ENCODE measurements at places on chromosomes 7 and 10.
A peak's percentile ranks its signal among the peaks of the same experiment; 100 is the strongest.

DNA sequence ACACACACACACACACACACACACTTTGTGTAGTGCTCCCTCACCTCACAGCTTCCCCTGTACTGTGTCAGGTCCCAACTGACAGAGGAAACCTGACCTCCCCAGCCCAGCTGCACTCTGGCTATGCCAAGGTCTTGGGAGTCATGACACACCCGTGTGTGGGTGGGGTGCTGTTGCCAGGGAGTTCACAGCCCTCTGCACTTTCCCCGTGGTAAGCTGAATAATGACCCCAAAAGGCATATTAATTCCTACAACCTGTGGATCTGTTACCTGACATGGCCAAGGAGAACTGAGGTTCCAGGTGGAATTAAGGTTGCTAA lies 8.9 kb upstream of the NANOS1 start:
- H3K27me3 ChIP-seq, result no peaks in the 10 kb centered on the region
- no peak overlapping the region for H3K27ac ChIP-seq
- no peak for DNase-seq
- no peaks in the 10 kb centered on the region for H3K36me3 ChIP-seq
- H3K4me3 ChIP-seq, result no peak overlapping the region

DNA sequence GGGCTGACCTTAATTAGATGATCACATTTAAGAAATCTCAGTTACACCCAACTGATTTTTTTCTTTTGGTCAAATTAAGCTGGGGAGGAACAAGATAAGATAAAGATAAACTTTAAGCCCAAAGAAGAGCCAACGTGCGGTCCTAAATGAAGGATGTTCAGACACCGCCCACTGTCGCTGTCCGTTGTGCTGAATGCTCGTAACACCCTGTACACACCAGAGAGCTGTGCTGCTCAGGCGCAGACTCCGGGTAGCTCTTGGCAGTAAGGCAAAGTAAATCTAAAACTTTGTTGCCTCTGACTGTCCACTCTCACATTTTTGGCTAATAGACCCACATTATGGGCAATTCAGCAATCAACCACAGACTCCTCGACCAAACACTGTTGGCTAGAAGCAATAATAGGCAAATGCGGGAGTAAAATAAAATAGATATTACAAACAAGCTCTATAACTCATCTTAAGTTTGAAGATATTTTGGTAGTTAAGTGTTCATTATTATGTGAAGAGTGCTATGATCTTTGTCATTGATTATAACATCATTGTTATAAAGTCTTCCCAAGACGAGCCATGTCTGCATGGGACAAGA lies 57.1 kb downstream of the PLPP4 start:
- H3K27ac ChIP-seq, result no peak overlapping the region
- H3K36me3 ChIP-seq, result no peaks in the 10 kb centered on the region
- H3K27me3 ChIP-seq, result no peaks in the 10 kb centered on the region
- no peak for DNase-seq
- no peak overlapping the region for H3K4me3 ChIP-seq

- no peak for DNase-seq
- H3K27me3 ChIP-seq, result no peaks in the 10 kb centered on the region
- H3K4me3 ChIP-seq, result no peak overlapping the region
- no peaks in the 10 kb centered on the region for H3K36me3 ChIP-seq
- H3K27ac ChIP-seq, result no peak overlapping the region
These were observed 11.4 kb downstream of the JCAD start for GRCh38 chr10:30047924-30048531.

DNA sequence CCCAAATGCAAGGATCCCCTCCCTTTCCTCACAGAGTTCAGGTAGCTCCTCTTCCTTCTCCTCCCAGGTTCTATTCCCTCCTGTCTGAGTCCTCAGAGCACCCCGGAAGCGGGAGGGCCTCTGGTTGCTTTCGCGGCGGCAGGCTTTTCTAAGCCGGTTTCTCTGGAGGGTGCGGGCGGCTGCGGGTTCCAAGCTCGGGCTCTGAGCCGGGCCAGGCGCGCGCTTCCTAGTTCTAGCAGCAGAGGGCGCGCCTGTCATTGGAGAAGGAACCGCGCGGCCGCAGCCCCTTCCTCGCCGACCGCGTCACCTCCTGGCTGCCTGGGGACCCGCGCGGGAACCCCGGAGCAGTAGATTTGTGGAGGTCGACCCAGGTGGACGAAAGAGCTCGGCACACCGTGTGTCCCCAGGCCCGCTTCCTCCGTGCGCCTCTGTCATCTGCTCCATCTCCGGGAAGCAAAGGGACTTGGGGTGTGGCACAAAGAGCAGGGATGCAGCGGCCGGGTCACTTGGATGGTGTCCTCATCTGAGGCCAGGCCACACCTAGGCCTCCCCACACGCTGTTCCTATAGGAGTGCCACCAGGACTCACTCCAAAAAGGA lies 389.0 kb upstream of the PODXL start:
- no peak overlapping the region for H3K4me3 ChIP-seq
- peak; percentile 57 for DNase-seq
- peak overlapping the region; percentile 14 for H3K27ac ChIP-seq
- H3K4me1 ChIP-seq, result peaks cover 28% of the 10 kb centered on the region

- H3K27ac ChIP-seq, result no peak overlapping the region
- no peaks in the 10 kb centered on the region for H3K4me1 ChIP-seq
- no peak for DNase-seq
- no peaks in the 10 kb centered on the region for H3K27me3 ChIP-seq
These were observed 54.1 kb upstream of the PSAP start for GRCh38 chr10:71905164-71905563.

GRCh38 chr7:111329367-111330234 lies 232.7 kb downstream of the IMMP2L start:
- H3K36me3 ChIP-seq, result no peaks in the 10 kb centered on the region
- no peaks in the 10 kb centered on the region for H3K27me3 ChIP-seq
- H3K27ac ChIP-seq, result no peak overlapping the region
- DNase-seq, result no peak
- H3K4me1 ChIP-seq, result no peaks in the 10 kb centered on the region

- H3K27me3 ChIP-seq, result no peaks in the 10 kb centered on the region
- H3K4me1 ChIP-seq, result no peaks in the 10 kb centered on the region
- no peak overlapping the region for H3K4me3 ChIP-seq
These were observed 111.3 kb upstream of the RPA3 start for GRCh38 chr7:7829667-7830066.

- H3K4me1 ChIP-seq, result no peaks in the 10 kb centered on the region
- no peaks in the 10 kb centered on the region for H3K27me3 ChIP-seq
- peak; percentile 11 for DNase-seq
- H3K27ac ChIP-seq, result no peak overlapping the region
- H3K4me3 ChIP-seq, result no peak overlapping the region
These were observed 59.2 kb upstream of the ANTXRL start for GRCh38 chr10:46227571-46227935.

DNA sequence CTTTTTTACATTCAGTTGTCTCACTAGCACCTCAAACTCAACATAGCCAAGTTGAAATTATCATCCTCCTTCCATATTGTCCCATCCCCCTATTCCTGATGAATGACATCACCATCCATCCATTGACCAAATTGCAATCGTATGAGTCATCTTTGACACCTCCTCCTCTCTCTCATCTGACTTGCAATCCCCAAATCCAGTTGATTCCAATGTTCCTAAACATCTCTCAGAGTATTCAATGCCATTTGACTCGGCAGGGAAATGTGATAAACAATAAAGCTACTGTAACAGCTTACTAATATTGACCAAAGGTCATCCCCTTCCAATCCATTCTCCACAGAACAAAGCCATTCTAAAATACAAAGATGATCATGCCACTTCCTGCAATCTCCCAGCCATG lies 1047.8 kb downstream of the NRG3 start:
- no peak overlapping the region for H3K27ac ChIP-seq
- no peaks in the 10 kb centered on the region for H3K4me1 ChIP-seq
- DNase-seq, result no peak

GRCh38 chr10:28897617-28898464 lies 220.5 kb downstream of the BAMBI start:
- H3K36me3 ChIP-seq, result no peaks in the 10 kb centered on the region
- no peak overlapping the region for H3K4me3 ChIP-seq
- DNase-seq, result no peak
- no peak overlapping the region for H3K27ac ChIP-seq
- H3K4me1 ChIP-seq, result no peaks in the 10 kb centered on the region

DNA sequence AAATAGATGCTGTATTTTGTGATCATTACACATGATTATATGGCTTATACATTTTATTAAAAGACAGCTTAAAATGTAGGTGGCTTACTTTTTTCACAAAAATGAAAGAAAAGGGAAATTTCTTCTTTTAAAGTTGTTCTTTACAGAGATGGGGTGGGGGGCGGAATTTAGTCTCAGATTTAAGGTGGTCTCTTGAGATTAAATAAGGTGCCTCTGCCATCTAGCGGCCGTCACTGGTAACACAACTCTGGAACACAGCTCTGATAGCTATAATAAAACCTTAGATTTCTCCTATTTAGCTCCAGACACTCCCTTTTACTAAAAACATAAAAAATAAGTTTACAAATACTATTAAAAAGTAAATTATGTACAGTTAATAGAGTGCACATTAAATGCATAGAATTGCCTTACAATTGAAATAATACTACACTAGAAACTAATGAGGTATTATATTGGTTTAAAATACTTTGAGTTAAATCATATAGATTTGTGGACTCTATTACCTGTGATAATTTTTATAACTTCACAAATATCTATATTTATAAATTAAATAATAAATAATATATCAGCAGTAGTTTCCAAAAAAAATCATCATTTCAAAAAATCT lies 210.9 kb downstream of the DGKB start:
- H3K4me3 ChIP-seq, result no peak overlapping the region
- no peaks in the 10 kb centered on the region for H3K36me3 ChIP-seq
- no peaks in the 10 kb centered on the region for H3K4me1 ChIP-seq

GRCh38 chr7:142629588-142630260 lies 119.5 kb upstream of the PRSS1 start:
- H3K36me3 ChIP-seq, result no peaks in the 10 kb centered on the region
- no peaks in the 10 kb centered on the region for H3K27me3 ChIP-seq
- H3K27ac ChIP-seq, result no peak overlapping the region
- no peak for DNase-seq

GRCh38 chr10:10270126-10271050 lies 747.3 kb upstream of the CELF2 start:
- H3K27ac ChIP-seq, result no peak overlapping the region
- no peaks in the 10 kb centered on the region for H3K27me3 ChIP-seq

DNA sequence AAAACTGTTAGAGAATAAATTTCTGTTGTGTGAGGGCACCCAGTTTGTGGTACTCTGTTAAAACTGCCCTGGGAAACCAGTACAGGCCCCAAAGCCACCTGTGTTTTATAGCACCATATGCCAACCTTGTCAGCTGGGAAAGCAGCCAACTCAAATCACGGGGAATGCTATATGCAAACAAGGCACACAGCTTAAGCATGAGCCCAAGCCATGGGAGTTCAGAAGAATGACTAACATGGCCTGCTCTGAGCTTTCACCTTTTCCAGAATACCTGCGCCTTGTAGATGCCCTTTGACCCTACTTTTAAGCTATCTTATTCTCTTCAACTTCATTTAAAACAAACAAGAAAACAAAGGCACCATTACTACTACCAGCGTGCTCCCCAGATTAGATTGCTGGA lies 5.5 kb upstream of the SLC25A13 start:
- peaks cover 4% of the 10 kb centered on the region for H3K4me1 ChIP-seq
- H3K36me3 ChIP-seq, result no peaks in the 10 kb centered on the region
- DNase-seq, result peak; percentile 68
- peak overlapping the region; percentile 68 for H3K27ac ChIP-seq

GRCh38 chr7:134627775-134628153 lies 18.9 kb upstream of the BPGM start:
- no peaks in the 10 kb centered on the region for H3K36me3 ChIP-seq
- no peak for DNase-seq
- H3K4me3 ChIP-seq, result no peak overlapping the region
- H3K27me3 ChIP-seq, result no peaks in the 10 kb centered on the region
- no peak overlapping the region for H3K27ac ChIP-seq
- no peaks in the 10 kb centered on the region for H3K4me1 ChIP-seq

DNA sequence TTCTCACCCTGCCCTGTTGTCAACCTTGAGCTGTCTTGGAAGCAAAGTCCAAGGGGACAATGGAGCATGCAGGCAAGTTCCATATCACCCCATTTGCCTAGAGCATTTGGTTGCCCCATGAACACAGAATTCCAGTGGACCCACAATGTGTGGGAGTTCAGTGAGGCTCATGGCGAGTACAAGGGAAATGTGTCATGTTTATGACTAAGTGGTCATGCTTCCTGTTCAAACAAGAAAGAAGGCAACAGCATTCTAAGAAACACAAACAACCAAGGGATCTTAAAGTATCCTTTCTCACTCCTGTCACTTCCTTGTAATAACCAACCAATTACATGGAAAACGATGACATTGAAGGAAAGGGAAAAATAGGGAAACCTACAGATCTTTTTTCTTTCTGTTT lies 513.0 kb downstream of the INHBA start:
- H3K4me1 ChIP-seq, result no peaks in the 10 kb centered on the region
- no peak overlapping the region for H3K27ac ChIP-seq
- DNase-seq, result no peak
- no peaks in the 10 kb centered on the region for H3K27me3 ChIP-seq
- no peak overlapping the region for H3K4me3 ChIP-seq
- no peaks in the 10 kb centered on the region for H3K36me3 ChIP-seq

DNA sequence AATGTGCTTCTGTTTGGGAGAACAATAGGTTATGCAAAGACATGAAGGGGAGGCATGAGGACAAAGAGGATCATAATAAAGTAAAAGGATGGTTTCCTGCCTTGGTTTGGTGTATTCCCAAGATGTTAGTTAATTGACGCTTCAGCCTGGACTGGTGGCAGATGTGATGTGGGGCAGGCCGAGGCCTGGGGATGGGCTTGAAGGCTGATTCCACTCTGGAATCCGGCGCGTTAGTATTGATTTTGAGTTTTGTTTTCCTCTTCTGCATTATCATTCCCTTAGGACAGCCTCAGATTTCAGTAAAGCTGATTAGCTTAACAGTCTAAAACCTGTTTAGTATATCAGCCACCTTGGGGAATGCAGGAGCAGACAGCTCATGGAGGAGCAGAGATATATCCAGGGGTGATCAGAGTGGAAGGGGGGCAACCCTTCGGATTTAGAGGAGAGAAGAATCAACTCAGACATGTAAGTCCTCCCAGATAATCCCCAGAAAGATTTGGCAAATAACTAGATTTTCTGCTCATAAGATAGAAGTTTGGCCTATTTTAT lies 159.8 kb upstream of the MTPN start:
- no peak for DNase-seq
- H3K27ac ChIP-seq, result no peak overlapping the region
- H3K36me3 ChIP-seq, result no peaks in the 10 kb centered on the region
- H3K4me1 ChIP-seq, result no peaks in the 10 kb centered on the region
- no peaks in the 10 kb centered on the region for H3K27me3 ChIP-seq

DNA sequence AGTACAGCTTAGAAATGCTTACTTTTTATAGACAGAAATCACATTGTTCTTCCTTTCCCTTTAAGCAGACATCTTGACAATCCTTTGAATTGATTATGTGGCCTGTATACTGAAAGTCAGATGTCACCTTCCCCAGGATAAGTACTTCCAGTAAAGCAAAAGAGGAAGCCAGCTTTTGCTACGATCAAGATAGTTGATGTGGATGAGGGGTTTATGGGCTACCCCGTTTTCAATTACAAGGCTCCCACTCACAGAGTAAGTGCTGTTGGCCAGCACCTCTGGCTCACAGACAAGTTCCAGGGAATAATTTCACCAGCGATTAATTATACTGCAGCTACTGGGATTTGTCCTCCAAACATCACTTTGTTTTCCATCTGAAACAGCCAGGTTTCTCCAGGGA lies 95.1 kb upstream of the SAMD8 start:
- H3K27ac ChIP-seq, result no peak overlapping the region
- no peaks in the 10 kb centered on the region for H3K27me3 ChIP-seq
- no peak for DNase-seq
- peaks cover 16% of the 10 kb centered on the region for H3K36me3 ChIP-seq

All from Peyer's patch (tissue), 4 donors.